Stimulated activated CD8-positive, alpha-beta memory T cell treated with anti-CD3 and anti-CD28 coated beads, Interleukin-2, amount 100 ng/mL, for 1 hour (primary cell): ENCODE measurements at places on chromosomes 5 and 9.

GRCh38 chr5:35815089-35815936, 41.4 kb upstream of the IL7R start:
- DNase-seq = no peak

GRCh38 chr5:83510260-83510659, 38.7 kb downstream of the VCAN start:
- no peak for DNase-seq

DNA sequence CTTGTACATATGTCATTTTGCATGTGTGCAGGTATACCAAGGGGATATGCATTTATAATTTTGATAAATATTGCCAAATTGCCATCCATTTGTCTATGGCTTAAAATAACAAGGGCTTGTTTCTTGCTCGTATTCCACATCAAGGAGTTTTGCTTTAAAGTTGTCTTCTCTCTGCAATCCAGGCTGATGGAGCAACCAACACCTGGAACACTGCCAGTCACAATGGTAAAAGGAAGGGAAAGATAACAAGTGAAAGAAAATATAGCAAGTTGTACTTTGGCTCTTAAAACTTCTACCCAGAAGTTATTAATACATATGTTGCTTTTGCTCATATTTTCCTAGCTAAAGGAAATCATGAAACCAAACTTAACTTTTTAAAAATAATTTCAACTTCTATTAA, 156.9 kb downstream of the UNC13B start:
- no peak for DNase-seq

GRCh38 chr9:131234799-131235479, 41.4 kb downstream of the FAM78A start:
- DNase-seq = no peak

DNA sequence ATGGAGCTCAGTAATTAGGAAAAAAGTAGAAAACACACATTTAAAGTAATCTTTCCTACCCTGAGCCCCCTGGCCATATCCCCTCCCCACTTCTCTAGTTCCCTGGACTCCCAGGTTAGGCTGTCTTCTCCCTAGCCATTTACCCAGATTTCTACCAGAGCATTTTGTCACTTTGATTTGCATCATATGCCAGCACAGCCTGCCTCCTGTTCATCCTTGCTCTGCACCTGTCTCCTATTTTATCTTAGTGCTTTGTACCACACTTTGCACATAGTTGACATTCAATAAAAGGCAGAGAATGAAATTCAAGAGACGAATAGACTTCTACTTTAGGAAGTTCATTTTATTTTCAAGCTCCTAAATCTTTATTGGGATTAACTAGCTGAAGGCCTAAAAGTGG, 344.5 kb downstream of the EBF1 start:
- DNase-seq = no peak

DNA sequence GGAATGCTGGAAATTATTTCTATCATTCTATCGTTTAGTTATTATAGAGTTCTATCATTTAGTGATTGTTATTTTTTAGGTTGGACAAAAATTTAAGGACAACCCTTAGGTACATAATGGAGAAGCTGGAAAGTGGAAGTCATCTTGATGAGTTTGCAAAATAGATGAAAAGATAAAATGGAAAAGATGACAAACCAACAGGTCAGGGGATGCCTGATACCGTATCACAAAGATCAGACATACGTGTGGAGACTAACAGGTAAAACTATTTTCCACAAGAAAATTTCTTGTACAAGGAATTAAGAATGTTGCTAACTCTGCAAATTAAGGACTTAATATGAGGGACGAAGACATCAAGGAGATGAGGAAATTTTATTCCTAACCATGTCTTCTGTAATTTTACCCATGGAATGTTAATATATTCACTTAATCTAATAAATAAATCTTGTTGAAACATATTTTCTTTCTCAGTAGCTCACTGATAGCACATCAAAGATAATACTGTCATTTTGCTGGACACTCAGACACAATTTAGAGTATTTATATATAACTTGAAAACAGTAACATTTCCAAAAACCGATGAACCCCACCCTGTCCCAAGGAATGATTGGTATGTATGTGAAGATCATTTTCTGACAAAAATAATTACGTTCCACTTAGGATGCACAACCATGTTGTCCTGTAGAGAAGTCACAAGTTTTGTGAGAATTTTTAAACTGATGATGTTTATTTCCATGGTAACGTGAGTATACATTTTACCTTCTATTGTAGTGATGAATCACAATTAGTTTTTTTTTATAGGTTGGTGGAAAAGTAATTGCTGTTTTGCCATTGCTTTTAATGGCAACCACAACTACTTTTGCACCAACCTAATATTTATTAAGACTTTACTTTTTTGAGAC, 2.6 kb downstream of the LURAP1L start:
- DNase-seq = no peak

DNA sequence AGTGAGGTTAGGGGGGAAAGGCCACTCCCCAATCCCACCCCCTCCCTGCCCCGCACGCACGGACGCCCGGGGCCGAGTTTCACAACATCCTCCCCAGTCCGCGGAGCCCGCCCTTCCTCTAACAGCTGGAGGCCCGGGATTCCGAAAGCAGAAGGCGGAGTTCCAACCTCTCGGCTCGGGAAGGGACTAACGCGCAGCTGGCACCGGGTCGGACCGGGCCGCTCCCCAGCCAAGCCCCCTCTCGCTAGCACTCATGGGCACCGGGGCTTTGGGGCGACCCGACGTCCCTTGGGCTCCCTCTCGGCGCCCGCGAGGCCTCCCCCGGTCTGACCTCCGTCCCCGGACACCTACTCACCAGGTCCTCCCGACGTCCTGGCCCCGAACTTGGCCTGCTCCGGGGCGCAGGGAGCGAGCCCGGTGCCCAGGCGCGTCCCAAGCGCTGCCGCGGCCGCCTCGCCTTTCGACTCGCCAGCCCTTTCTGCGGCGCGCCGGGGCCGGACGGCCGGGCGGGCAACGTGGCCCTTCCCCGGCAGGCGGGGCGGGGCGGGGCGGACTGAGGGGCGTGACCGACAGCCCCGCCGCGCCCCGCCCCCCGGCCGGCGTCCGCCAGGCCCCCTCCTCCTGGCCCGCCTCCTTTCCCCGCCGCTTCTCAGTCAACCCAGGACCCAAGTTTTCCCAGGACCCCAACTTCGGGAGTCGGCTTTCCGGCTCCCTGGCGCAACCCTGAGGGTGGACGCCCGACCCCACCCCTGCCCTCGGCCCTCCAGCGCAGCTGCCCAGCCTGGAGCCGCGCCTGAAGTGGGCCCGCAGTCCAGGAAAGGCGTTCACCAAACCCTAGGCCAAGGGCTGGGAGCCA, at the start of gene MGAT1:
MGAT1 (minus strand) TSS at position 482 of the 856 bp plus-strand sequence. CDS start 9,835 bp downstream, outside the sequence.
- peak; percentile 59 for DNase-seq

GRCh38 chr9:21015129-21015815, 16.2 kb downstream of the HACD4 start:
- DNase-seq = no peak

- DNase-seq = no peak
Measured at GRCh38 chr5:10594591-10595210, 30.8 kb downstream of the ANKRD33B start.

DNA sequence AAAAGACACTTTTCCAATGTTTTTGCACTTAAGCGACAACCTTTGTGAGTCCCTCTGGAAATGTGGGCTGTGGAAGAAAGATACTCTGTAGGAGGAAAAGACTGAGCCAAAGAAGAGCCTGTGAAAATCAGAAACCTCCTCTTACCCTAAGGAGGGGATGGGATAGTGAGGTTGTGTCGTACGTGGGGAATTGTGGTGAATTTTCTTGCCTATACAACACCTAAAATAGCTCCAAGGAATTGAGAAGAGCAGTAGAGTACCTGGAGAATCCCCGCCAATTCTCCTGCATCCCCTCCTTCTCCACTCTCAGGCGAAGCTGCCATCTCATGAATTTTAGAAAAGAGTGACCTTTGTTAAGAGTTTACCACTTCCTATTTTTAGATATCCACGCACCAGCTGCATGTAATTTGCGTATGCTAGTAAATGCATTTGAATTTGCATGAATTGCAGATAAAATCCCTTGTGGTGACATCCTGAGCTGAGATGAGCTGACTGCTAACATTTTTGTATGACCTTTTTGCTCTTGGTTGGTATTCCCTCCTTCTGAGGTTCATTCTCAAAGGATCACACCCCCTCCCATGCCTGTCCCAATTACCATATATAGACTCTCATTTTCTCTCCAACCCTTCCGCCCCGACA, 147.2 kb downstream of the PCSK5 start:
- DNase-seq = no peak

DNA sequence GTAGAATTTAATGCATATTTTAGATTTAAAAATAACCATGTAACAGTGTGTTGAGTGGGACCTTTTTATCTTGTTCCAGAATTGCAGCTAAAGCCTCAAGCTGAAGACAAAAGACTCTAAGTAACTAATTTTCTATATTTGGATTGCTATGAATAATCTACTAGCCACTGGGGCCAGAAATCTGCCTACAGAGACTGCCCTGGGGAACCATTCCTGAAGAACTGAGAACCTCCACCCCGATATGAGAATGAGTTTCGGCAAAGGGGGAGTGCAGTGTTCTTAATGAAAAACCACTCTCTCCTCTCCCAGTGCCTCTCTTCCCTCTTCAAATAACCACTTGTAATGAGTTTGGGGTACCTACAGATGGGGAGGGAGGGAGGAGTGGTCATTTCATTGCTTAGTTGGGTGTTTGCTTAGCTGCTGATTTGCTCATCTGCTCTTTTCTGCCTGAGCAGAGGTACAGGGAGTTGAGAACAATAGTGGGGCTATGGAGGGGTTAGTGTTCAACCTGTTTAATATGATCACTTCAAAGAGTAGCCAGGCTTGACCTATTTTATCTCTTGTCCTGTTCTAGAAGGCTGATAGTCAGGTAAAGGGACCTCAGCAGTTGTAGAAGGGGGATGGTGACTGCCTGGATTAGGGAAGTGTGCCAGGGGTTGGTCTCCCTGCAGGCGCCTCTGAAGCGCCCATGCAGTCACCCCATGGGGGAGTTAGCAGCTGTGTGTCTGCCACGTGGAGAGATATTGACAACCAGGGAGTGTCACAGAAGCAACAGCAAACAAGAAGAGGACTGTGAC, 47.7 kb downstream of the ATG10 start:
- no peak for DNase-seq

DNA sequence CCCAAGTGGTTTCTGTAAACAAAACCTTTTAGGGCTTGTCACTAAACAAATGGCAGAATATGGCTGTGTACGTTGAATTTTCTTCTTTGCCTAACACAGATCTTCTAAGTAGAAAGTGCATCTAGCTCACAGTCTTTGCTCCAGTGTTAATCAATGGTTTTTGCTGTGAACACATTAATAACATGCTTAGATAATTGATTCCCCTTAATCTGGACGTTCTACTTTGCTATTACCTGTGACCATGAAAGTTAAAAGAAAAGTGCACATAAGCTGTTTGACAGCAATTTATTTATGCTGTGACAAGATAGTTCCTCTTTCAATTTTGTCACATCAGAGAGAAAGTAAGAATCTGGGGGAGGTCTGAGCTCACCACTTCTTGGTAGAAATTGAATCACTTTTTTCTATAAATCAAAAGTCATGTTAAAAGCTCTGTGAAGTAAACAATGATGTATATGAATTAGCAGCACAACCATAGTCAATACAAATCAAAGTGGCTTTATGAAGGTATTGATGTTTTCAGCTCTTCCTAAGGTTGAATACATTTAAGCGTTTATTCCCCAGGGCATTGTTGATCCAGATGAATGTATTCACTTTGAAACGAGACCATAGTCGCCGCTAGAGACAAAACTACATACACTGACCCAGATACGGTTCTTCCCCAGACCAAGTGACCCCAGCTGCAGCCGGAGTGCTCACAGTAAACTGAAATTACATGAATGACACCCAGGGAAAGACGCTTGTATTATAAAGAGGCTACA, 174.6 kb upstream of the ZNF608 start:
- DNase-seq = no peak

DNA sequence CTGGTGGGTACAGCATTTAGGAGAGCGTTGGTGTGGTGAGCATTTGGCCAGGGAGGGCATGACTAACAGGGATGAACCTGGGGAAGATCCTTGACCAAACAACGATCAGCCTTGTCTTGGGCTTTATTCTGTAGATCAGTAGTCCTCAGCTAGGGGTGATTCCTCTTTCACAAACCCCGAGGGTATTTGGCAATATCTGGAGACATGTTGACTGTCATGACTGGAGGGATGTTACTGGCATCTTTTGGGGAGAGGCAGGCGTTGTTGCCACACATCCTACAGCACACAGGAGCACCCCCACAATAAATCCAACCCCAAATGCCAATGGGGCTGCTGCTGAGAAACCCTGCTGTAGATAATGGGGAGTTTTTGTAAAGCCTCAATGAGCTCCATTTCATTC, 43.9 kb downstream of the OSTF1 start:
- DNase-seq = no peak

GRCh38 chr9:112315331-112316257, 17.8 kb downstream of the PTBP3 start:
- no peak for DNase-seq

GRCh38 chr5:52727576-52727975, 60.1 kb upstream of the ITGA1 start:
- no peak for DNase-seq

- no peak for DNase-seq
Measured at GRCh38 chr5:169548315-169548714, 35.3 kb upstream of the SPDL1 start.

GRCh38 chr9:14993901-14994554, 83.8 kb upstream of the FREM1 start:
- no peak for DNase-seq

- DNase-seq = no peak
Measured at GRCh38 chr9:121483049-121483448, 16.6 kb downstream of the GGTA1 start.

DNA sequence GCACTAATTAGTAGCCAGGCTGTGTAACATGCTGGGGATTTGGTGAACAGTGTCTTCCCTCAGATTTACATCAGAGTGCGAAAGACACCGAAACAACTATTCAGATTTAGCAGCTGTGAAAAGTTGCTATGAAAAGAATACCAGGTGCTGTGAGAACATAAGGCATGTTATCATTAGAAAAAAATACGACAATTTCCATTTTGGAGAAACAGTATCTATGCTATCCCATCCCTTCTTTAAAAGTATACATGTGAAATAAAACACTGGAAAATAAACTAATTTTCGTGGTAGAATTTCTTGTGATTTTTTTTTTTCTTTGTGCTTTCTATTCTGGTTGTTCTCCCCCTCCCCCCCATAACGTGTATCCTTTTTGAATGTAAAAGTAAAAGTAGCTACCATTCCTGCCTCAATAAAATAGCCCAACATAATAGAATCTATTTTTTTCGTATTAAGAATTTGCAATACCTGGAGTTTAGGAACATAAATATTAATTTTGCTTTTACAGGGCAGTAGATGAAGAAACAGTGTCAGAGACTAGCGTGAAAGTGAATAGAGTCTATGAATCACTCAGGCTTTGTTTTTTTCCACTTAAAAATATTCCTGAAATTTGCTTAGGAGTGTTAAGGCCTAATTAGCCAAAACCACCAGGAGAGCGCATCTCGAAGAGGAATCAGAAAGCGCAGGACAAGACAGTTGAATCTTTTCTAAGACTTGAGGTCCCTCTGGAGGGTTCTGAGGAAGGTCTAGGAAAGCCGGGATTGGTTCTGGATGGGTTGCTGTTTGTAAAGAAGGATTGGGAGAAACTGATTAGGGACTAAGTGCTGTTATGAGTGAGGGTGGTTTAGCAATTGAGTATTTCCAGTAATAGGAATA, 813 bp upstream of the SLU7 start:
- DNase-seq = no peak

GRCh38 chr5:23820765-23821471, 313.5 kb downstream of the PRDM9 start:
- DNase-seq = no peak

GRCh38 chr9:26263478-26263877, 585.2 kb upstream of the TUSC1 start:
- DNase-seq = no peak
